ENCODE measurements at places on chromosomes 12 and 14. TPM values are rescaled to one million over a fixed set of nuclear protein-coding genes. Genes with fewer than 3 reads are reported as not detected.

Gene GLIPR1L1
- total RNA-seq, result not detected

Gene BCL11B
- not detected for total RNA-seq

Gene FBXO34
- 37.2 TPM for total RNA-seq

Gene SERPINA5
- total RNA-seq, result not detected

Gene OASL
- total RNA-seq, result 0.50 TPM

Gene CLEC9A
- total RNA-seq, result not detected

Gene CCDC184
- 0.22 TPM for total RNA-seq

Gene ADCY4
- 8.1 TPM for total RNA-seq

Gene KRT73
- total RNA-seq, result not detected

Gene FGFR1OP2
- total RNA-seq, result 74.7 TPM

Gene TAS2R8
- not detected for total RNA-seq

Gene ADAM20
- 1.00 TPM for total RNA-seq

Gene REP15
- total RNA-seq, result 2.3 TPM

Gene GCH1
- 2.5 TPM for total RNA-seq

Gene OTOGL
- under 0.01 TPM for total RNA-seq

Gene LALBA
- total RNA-seq, result not detected

Gene SLCO1B1
- not detected for total RNA-seq

Gene LTBR
- total RNA-seq, result 31.2 TPM

Gene UNG
- total RNA-seq, result 29.2 TPM

Gene CHMP4A
- 32.7 TPM for total RNA-seq

Measured in uterine smooth muscle cell (primary cell).